Transverse colon (tissue), 4 donors: ENCODE measurements at places on chromosomes 4 and X.

DNA sequence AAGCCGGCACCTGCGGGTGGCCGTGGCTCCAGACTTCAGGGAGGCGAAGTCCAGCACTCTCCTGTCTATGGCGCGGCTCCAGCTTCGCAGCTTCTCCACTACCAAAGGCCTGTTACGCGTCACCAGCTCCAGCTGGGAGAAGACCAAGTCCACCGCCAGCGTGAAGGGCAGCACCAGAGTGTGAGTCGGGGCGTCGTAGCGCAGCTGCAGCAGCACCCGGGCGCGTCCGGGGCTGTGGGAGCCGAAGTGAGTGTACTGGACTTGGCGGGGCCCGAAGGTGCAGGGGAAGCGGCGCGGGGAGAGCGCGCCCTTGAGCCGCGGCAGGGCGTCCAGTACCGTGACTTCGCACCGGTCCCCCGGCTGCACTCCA is 444 bp downstream of the FREM3 start:
- DNase-seq = no peak

GRCh38 chrX:154486396-154487207 is at the start of gene UBL4A:
Gene UBL4A, minus strand, starts transcription at chrX:154486615. Its CDS starts 31 bp downstream, at chrX:154486584.
- peak; percentile 63 for DNase-seq

- DNase-seq = no peak
Measured at GRCh38 chr4:13783800-13784411, 156.4 kb upstream of the BOD1L1 start.

- no peak for DNase-seq
Measured at GRCh38 chrX:102067966-102068723, 57.3 kb upstream of the TCEAL2 start.

GRCh38 chrX:116282751-116283150 is 112.2 kb downstream of the AGTR2 start:
- no peak for DNase-seq

- no peak for DNase-seq
Measured at GRCh38 chrX:136745215-136746173, 35.2 kb downstream of the ARHGEF6 start.
